ENCODE measurements at places on chromosomes 7 and 10.

DNA sequence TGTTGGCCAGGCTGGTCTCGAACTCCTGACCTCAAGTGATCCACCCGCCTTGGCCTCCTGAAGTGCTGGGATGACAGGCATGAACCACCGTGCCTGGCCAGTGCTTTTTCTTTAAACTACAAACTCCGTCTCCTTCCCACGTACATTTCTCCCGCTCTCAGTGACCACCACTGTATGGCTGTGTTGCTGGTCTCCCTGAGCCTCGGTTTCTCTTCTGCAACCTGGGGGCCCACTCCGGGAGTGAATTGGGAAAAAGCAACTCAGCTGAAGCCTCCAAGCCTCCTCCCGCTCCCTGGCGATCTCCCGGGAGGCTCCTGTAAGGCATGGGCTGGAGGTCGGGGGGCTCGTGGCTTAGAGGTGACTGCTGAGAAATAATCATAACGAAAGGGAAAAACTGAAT, 136.3 kb downstream of the ELFN1 start:
- no peak for DNase-seq

- DNase-seq = no peak
These were observed 163.7 kb downstream of the BAMBI start for GRCh38 chr10:28840971-28841370.

- DNase-seq = no peak
These were observed 43.8 kb downstream of the ENO4 start for GRCh38 chr10:116892907-116893685.

DNA sequence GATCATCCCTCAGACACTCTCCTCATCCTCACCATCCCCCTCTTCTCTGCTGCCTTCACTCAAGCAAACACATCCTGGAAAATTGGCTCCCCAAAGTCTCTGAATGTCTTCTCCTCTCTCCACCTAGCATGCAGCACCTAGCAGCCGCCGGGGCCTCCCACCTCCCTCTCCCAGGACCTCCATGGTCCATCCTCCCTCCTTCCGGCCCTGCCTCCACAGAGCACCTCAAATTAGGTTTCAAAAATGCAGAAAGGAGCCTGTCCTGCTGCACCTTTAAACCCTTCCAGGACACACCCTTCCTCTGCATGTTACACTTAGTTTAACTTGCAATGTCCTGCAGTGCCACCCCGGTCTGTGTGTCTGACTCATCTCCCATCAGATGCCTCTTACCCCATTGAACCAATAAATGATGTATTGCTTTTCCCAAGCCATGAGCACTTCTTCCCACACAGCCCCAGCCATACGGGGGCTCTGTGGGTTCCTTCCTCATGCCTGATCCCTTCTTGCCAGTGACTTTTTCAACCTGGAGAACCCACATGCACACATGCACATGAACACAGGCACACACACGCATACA, 582.5 kb upstream of the MGMT start:
- no peak for DNase-seq

DNA sequence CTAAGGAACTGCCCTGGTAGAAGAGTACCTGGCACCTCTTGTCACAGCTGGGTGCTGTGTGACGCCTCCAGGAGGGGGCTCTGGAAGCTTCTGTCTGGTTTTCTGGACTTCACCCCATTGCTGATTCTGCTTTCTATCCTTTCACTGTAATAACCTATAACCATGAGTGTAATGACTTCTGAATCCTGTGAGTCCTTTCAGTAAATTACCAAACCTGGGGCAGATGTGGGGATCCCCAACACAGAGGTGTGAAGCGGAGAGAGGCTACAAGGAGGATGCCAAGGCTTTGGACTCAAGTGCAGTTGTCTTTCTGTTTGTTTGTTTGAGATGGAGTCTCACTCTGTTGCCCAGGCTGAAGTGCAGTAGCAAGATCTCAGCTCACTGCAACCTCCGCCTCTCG, 143.7 kb downstream of the SFMBT2 start:
- no peak for DNase-seq

DNA sequence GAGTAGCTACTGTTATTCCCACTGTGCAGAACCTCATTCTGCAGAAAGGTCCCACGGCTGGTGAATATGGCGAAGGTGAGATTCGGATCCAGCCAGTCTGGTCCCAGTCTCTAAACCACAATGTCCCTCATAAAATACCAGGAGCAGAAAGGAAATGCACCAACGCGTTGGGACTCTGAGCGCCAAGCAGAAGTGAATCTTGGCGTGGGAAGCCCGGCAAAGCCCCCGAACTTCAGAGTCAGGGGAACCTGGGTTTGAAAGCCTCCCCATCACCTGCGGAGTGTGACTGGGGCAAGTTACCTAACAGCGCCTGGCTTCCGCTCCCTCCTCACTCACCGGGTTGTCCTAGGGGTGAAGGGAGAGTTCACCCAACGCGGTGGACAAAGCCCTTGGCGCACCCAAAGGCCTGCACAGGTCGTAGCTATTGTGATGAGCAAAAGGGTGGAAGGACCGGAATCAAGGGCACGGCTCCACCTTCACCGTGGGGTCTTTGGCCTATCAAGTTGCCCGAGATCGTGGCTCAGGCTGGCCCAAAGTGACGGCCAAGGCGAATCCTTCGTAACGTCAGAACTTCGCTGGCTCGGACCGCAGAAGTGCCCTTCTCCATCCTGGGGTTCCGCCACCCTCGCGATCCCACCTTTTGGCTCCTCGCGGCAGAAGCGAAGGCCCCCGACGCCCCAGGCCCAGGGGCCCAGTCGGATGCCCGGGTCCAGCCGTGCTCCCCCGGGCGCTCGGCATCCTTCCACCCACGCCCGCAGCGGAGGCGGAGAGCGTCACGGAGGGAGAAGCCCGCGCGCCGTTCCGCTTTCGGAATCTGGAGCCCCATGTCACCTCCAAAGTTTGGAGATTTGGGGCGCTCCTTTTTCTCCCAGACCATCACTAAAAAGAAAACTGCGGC, 811 bp downstream of the RGS10 start:
- peak; percentile 60 for DNase-seq

DNA sequence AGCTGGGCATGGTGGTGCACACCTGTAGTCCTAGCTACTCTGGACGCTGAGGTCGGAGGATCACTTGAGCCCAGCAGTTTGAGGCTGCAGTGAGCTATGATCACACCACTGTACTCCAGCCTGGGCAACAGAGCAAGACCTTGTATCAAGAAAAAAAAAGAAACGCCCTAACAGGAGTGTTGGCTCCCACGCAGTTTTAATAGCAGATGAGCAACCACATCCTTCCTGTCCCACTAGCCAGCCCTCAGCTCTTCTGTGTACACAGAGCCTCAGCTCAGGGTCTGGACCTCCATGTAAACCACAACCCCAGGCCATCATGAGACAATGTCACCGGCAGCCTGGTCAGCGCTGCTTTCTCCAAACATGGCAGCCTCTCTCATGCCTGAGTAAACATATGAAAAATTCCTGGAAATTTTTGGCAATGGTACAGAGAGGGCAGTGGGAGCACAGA, 108.2 kb downstream of the PIP4K2A start:
- DNase-seq = peak; percentile 82

DNA sequence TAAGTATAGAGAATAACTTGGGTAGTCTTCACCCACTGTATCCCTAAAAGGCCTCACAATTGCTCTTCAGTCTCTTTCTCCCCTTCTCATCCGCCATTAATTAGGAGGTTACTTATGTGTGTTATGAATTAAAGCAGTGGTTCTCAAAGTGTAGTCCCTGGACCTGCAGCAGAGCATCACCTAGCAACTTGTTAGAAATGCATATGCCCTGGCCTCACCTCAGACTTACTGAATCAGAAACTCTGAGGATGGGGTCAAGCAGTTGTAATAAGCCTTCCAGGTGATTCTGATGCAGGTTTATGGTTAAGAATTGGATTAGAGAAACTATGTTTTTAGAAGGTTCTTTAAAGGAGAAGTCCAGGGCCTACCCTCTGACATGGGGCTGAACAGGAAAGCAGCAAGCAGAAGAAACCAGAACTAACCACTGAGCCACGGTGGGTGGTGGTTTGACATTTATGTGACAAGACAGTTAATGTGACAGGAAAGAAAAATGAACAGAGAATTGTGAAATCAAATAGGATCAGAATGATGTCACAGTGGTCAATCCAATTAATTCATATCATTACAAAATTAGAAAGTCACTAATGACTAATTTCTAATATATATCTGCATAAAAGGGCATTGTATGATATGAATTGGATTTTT, 37.6 kb downstream of the ENTPD1 start:
- no peak for DNase-seq
